ENCODE measurements at places on chromosomes 2 and 18.

- DNase-seq, result no peak
These were observed 34.4 kb upstream of the TRAPPC8 start for GRCh38 chr18:31977270-31977872.

DNA sequence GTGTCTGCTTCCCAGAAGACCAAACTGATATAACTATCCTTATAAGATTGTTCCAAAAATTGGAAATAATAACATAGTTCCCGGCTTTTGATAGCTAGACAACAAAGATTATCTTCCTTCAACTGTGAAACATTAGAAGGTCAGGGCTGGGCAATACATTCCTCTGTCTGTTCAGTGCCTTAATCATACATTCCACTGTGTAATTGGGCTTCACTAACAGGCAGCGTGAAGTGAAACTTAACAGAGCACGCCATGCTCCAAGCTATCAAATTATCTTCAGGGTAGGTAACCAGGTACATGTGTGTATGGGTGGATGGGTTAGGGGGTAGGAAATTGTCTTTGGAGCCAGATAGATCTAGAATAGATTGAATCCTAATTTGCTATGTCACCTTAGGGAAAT, 23.5 kb upstream of the ARL5A start:
- DNase-seq, result no peak

GRCh38 chr2:144548532-144549191, 28.7 kb upstream of the ZEB2 start:
- DNase-seq, result no peak

GRCh38 chr2:117674172-117674571, 140.3 kb upstream of the DDX18 start:
- no peak for DNase-seq

DNA sequence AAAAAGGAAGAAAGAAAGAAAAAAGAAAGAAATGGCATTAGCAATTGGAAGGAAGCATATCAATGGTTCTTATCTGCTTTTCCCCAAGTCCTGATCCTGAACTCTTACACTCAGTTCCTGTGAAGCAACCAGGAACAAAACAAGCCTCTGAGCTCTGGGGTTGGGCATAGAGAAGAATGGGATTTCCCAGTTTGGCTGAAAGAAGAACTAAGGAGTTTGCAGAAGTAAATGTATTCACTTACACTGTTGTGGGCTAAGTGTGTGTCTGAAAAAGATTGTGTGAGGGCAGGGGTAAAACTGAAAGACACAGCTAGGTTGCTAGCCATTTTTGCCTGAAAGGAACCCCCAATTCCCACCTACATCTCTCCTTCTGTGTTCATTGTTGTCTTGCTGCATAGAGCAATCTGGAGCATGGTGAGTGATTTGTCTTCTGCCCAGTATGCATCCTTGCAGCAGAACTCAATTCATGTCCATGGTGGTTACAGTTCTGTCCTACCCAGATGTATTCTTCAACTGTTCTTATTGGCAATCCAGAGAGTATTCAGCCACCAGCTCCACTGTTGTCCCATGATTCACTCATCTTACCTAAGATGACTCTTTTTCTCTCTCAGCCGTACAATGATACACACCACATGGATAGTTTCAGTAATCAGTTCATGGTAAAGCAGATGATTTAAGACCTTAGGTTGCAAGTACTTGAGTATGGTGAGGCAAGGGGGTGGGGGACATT, 348.7 kb downstream of the ARHGAP15 start:
- no peak for DNase-seq

DNA sequence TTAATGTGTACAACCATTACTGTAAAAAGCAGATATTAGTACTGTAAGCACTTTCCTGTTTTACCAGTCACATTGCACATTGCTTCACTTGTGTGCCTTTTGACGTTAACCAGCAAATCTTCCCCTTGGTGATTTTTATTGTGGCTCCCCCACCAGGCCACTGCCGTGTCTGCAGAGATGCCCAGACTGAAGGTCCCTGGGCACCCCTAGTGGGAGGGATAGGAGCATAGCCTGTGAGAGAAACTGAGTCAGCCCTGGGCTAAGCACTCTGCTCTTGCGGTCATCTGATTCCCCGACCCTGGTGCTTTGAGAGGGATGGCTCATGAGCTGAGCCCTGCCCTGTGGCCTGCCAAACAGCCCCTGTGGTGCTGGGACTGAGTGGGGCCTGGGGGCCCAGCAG, 73.4 kb downstream of the INPP4A start:
- peak; percentile 43 for DNase-seq

DNA sequence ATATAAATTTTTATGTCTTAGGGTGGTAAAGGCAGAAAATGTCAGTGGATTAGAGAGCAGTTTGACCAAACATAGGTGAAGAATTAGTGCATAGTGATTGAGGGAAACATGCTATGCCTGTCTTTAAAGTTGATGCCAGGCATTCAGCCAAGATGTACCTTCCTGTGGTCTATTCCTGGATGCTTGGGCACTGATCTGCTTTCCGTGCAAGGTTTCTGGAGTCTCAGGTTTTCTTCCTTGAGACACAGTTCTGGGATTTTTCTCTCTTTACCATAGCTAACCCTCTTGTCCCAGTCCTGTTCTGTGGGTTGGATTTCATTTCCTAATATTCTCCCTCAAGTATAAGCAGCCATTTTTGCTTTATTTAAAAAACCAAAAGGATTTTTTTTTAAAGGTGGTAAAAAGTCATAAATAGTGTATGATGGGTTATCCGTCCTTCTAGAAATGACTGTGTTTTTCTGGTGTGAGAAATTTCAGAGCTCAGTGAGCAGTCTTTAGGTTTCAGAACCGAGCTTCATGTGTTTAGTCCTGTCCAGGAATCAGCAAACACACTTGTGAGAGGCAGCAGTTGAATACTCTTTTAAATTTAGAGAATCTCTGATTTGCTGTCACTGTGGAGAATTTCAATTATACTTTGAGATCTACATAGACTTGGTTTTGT, 43.0 kb upstream of the CYBRD1 start:
- DNase-seq, result no peak

DNA sequence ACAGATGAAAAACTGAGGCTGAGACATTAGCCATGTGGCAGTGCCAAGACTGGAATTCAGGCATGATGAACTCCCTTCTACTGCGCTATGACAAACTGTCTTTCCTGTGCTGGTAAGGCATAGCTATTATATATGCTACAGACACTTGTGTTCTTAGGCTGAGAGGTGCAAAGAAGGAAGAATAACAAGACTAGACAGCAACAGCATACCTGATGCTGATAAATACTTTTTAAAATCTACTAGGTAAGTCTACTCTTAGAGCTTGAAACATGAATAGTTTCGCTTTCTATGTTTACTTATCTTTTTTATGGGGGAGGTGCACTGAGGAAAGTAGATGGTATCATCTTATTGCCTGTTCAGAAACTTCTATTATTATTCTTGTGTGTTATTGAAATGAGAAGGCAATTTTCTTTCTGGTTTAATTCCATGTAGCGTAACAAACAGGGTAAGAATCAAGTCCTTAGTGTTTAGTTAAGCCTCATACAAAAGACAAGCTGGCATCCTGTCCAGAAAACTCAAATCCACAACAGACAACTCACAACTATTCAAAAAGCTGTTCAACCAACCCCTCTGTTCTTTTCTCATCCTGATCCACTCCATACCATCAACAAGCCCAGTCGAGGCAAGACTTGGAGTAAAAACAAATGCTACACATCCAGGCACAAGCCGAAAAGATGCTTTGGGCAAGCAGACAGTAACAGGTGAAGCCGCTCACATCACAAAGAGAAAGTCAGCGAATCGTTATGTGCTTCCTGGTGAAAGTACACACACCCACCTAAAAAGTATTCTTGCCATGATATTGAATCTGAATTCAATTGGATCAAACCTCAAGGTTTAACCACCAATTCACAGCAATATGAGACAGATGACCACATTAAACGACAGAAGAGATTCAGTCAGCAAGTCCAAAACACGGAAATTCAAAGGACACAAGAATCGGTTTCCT, 1.5 kb downstream of the TTC32 start:
- DNase-seq, result no peak

DNA sequence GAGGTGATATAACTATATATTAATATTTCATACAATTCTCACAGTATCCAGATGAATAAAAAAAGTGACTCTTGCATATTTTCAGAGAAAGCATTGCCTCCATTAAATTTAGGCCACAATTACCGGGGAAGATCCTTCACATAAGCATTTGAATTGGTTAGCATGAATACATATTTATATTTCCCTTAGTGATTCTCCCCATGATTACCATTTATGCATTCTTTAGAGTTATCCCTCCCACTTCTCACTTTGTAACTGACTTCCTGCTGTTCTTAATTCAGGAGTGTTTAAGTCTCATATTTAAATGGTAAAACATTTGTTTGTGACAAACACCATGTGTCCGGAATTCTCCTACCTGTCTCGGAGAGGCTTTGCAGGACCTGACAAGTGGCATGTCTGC, 523.4 kb downstream of the CCDC85A start:
- no peak for DNase-seq

DNA sequence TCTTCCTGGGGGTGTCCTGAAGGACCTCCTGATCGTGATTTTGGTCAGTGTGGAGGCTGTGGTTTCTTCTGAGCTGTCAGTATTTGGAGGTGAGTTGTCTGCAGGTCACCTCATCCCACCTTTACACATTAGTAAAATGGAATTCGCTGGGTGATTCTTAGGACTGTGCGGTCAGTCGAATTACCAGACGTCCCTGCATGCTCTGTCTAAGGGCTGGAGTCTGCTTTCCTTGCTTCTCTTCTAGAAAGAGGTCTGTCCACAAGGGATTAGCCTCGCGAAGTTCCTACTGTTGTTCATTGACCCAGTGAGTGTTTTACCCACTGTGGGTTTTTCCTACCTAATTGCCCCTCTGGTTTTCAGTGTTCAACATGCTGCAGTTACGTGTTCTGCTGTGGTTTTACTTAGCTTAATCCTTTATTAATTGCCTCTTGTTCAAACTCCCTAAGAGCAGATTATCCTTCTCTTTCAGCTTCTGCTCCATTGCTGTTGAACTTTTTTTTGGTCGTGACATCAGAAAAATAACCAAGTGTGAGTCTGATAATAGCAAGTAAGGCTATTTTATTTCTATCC, 183.4 kb downstream of the NEDD4L start:
- DNase-seq, result no peak

DNA sequence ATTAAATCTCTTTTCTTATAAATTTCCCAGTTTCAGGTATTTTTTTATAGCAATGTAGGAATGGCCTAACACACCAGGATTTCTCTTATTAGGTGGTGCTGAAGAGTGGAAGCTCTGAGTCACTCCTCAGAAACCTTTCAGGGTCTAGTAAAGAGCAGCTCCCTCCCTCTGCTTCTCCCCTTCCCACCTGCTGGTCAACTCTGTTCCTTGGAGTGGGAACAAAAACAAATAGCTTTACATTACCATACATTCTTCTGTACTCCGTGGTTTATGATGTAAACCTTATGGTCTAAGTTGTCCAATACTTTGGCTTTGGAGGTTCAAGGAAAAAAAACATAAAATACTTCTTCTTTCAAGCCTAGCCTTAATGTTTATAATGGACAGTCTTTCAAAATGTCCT, 2.7 kb upstream of the IL1R1 start:
- no peak for DNase-seq

- no peak for DNase-seq
These were observed 670 bp downstream of the GKN1 start for GRCh38 chr2:68974946-68975665.

- no peak for DNase-seq
These were observed 103.4 kb upstream of the MSH2 start for GRCh38 chr2:47299555-47299954.

GRCh38 chr2:196184921-196185320, 13.5 kb upstream of the STK17B start:
- DNase-seq, result no peak

- no peak for DNase-seq
These were observed 312.7 kb downstream of the ETAA1 start for GRCh38 chr2:67709835-67710234.

GRCh38 chr2:3078684-3079083, 298.9 kb downstream of the EIPR1 start:
- no peak for DNase-seq

DNA sequence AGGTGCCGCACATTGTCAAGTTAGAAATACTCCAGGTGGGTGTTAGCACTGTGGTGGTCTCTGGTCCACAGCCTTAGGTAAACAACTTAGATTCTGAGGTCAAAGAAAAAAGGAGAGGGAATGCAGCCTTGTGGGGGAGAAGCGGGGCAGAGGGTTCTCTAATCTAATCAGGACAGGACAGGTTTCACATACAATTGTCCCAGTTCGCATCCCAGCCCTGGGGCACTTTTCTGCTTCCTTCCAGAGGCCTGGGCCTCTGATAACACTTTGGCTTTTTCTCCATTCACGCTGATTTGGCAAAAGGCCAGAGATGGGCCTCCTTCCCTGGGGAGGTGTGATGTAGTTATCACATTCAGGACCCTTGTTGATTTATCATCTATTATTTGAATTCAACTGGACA, 32.5 kb downstream of the SLC1A4 start:
- DNase-seq, result no peak

GRCh38 chr18:55381277-55381676, 206.7 kb downstream of the TCF4 start:
- DNase-seq, result no peak

GRCh38 chr2:238286095-238286494, 2.3 kb downstream of the PER2 start:
- DNase-seq, result no peak

- DNase-seq, result no peak
These were observed 84.5 kb downstream of the HIBCH start for GRCh38 chr2:190235101-190235500.

DNA sequence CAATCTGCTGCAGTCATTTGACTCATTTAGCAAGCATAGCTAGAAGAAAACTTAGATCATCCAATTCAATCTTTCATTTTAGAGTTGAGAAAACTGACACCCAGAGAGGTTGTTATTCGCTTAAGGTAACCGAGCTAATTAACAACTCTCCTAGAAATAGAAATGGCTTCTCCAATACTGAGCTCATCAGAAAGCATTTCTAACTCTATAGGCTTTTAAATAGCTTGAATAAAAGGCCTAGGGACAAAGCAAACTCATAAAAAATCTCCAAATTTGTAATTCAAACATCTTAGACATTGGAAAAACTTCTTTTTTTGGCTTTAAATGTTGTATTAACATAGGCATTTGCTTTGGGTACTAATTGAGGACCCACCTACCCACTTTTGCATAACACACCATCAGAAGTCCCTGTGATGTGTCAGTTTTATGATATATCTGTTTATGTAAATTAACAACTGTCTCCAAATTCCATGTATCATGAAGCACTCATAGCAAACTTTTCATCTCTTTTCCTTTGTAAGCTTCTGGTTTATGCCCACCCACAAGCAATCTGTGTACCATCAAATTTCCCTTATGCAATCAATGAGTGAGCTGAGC, 343.9 kb upstream of the CHST9 start:
- no peak for DNase-seq

DNA sequence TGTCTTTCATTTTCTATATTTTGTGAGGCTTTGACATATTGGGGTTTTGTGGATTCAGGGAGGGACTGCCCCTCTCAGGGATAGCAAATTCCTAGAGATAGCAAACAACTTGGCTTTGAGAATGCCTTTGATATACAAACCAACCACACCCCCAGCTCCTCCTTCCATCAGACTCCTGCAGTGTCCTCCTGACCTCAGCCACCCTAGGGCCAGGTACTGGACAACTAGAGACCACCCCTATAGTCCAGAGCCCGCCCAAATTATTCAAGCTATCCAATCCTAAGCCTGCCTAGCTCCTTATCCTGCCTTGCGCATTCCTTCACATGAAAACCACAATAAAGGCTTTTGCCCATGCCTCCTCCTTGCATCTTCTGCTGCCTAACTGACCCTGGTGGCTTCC, 22.9 kb upstream of the STAM2 start:
- no peak for DNase-seq
